Fibroblast of gingiva (primary cell): ENCODE measurements at places on chromosomes 16 and 17.

DNA sequence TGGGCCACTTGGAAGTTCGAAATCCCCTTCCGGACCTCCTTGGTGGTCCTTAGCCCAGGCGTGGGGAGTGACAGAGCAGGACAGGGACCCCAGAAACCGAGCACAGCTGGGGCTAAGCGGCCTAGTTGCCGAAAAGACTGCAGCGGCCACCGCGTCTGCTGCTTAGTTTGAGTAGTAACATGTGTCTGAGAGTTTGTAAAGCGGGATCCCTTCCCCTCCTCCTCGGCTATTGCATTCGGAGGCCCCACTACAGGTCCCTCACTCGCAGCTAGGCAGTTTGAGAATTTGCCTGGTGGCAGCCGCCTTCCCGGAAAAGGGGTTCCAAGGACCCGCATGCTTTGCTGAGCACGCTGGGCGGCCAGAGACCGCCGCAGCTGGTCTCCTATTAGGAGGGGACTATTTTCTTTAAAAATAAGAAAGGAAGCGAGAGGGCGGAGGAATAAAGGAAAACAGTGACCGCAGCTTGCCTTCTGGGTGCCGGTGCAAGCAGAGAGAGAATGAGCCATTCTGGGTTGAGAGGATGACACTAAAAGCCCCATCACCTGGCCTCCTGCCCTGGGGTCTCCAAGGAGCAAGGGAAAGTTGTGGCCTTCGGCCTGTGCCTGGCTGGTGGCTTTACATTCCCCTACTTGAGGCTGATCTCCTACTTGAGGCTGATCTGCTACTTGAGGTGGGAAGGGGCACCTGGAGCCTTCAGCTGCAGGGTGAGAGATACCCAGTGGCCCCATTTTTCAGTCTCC, 1.1 kb upstream of the HOXB5 start:
- no peak for DNase-seq

GRCh38 chr16:9791556-9791955, 390.7 kb downstream of the GRIN2A start:
- no peak for DNase-seq

- DNase-seq, result no peak
Measured at GRCh38 chr17:48593126-48593829, at the start of gene HOXB5. TSS of gene HOXB5 (minus strand) at chr17:48593779. CDS start at chr17:48593682, 97 bp downstream.

GRCh38 chr17:77476931-77477805, 336.4 kb downstream of the SEC14L1 start:
- peak; percentile 99 for DNase-seq

GRCh38 chr17:58294034-58294433, 13.3 kb upstream of the MPO start:
- DNase-seq, result no peak

- no peak for DNase-seq
Measured at GRCh38 chr16:71514476-71514875, 11.8 kb upstream of the CHST4 start.

GRCh38 chr17:81121841-81122733, 43.2 kb upstream of the PVALEF start:
- no peak for DNase-seq

DNA sequence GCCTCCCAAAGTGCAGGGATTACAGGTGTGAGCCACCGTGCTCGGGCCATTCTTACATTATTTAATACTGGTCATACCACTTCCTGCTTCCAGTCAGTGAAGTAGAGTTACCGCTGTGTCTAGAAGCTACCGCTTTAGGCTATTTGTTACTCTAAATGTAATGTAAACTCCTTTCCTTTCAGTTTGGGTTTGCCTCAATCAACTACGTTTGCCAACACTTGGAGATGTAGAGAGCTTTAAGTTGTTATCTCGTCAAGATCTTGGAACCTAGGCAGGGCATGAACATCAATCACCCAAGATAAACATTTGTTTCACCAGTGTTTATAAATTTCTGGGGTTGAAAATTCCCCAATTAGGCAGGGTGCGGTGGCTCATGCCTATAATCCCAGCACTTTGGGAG, 275.9 kb downstream of the STX8 start:
- DNase-seq, result no peak

DNA sequence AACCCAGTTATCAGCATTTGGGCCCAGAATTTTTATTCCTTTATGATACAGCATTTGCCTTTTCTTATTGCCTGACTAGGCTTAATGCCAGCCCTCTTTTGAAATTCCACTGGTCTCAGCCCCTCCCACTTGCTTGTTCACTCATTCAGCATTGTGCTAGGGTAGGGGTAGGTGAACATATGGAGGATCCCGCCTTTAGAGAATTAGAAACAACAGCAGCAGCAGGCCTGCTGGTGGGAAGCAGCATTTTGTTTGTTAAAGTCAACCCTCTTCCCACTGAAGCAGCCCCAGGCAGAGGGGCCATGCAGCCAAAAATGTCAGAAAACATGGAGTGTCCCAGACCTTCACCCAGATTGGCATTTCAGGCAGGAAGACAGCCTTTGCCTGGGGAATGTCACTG, 1355.2 kb downstream of the CDH8 start:
- DNase-seq, result no peak

DNA sequence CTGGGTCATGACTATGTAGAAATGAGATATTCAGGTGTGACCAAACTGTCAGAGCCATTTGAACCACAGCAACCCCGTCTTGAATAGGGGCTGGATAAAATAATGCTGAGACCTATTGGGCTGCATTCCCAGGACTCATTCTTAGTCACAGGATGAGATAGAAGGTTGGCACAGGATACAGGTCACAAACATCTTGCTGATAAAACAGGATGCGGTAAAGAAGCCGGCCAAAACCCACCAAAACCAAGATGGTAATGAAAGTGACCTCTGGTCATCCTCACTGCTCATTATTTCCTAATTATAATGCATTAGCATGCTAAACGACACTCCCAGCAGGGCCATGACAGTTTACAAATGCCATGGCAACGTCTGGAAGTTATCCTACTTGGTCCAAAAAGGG, 545.5 kb downstream of the TMEM114 start:
- DNase-seq, result no peak

DNA sequence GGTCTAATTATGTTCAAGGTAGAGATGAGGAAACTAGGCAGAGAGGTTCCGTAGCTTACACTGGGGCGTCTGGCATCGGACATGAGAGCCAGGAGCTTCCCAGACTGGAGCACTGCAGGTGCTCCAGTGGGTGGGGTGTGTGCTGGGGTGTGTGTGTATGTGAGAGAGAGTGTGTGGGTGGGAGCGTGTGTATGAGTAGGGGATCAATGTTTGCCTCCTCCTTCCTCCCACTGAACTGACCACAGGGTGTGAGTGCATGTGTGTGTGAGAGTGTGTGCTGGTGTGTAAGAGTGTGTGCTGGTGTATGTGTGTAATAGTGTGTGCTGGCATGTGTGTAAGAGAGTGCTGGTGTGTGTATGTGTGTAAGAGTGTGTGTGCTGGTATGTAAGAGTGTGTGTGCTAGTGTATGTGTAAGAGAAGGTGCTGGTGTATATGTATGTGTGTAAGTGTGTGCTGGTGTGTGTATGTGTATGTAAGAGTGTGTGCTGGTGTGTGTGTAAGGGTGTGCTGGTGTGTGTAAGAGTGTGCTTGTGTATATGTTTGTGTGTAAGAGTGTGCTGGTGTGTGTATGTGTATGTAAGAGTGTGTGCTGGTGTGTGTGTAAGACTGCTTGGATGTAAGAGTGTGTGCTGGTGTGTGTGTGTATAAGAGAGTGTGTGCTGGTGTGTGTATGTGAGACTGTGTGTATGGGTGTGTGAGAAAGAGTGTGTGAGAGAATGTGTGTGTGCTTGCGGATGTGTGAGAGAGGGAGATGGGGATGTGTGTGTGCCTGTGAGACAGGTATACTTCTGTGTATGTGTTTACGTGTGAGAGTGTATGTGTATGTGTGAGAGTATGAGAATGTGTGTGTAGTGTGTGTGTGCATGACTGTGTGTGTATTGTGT, 139.9 kb downstream of the MRM1 start:
- no peak for DNase-seq

GRCh38 chr17:16438173-16438556, 22.8 kb downstream of the TRPV2 start:
- DNase-seq, result no peak

DNA sequence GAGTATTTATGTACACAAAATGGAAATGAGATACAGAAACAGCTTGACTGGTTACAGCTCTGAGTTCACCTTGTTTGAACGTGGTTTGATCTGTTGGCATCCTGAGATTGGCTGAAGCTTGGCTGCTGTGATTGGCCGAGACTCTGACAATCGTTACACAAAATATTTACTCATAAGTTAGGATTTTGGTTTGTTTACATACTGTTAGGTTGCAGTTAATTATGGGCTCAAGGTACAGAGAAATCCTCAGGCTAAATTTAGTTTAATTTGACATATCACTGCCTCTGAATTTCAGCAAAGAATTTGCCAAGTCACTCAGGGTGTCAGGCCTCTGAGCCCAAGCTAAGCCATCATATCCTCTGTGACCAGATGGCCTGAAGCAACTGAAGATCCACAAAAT, 227.3 kb downstream of the COPRS start:
- DNase-seq, result peak; percentile 66

DNA sequence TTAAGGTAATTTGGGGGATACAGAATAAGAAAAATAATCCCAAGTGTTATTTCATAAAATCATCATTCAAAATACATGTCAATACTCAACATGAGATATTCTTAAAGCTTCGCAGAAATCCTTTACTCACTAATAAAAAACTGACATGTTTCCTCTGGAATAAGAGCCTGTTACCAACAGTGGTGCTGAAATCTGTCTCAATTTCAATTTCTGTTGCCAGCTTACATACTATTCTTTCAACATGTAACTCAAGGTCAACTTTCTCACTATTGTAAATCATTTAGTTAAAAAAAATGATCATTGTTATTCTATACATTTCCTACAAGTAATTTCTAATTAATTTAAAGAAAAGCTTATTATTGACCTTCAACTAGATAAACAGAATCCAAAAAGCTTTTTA, 67.9 kb downstream of the CEP95 start:
- DNase-seq, result peak; percentile 61

DNA sequence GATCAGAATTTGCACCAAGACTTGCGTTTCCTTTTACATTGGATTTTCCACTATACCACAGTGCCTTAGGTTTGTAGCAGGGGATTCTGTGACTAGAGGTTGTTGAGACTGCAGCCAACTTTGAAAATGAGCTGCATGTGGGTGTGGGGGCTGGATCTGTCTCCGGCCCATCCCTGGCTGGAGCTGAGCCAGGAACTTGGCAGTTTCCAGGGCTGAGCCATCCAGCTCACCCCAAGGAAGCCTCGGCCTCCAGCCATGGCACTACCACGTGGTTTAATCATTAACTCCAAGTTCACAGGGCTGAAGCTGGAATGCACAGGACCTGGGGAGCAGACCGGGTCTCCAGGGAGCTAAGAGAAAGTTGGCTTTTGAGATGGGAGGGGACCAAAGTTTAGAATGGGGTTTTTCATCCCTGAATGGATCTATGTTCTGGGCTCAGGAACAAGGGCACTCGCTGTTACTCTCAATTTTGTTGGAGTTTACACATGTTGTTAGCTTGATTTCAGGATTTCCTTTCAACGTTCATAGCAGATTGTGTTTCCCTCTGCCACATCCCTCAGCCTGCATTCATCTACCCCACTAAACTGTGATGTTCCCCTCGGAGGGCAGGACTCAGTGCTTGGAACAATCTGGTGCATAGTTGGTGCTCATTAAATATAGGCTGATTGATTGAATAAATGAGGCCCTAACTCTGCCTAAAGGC, 42.3 kb upstream of the HNF1B start:
- DNase-seq, result no peak

DNA sequence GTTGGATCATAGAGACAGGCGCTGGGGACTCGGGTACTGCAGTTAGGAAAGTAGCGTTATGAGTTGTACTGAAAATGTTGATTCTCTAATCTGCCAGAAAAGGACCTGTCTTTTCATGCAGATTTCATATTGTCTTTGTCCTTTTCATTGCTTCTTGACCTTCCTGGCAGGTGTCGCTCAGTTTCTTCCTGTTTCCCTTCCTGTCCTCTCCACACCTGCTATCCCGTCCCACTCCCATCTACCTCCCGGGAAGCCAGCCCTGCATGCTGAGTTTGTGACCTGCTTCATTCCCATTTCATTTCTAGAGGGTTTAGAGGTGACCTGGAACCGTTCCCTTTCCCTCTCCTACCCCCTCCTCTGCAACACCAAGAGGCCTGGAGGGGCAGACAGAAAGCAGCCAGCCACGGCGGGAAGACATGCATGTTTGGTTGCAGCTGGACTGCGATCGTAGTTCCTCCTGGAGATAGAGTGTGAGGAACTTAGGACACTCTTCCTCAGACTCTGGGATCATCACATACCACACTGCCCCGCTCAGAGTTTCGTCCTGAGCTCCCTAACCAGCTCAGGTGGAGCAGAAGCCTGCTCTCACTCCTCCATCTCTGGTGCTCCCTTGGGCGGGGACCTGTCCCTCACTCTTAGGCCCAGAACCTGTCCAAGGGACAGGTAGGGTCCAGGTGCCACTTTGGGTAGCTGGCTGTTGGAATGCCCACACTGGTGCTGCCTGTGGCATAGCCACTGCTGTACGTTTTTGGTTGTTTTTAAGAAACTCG, 23.9 kb upstream of the ARHGAP23 start:
- DNase-seq, result no peak

DNA sequence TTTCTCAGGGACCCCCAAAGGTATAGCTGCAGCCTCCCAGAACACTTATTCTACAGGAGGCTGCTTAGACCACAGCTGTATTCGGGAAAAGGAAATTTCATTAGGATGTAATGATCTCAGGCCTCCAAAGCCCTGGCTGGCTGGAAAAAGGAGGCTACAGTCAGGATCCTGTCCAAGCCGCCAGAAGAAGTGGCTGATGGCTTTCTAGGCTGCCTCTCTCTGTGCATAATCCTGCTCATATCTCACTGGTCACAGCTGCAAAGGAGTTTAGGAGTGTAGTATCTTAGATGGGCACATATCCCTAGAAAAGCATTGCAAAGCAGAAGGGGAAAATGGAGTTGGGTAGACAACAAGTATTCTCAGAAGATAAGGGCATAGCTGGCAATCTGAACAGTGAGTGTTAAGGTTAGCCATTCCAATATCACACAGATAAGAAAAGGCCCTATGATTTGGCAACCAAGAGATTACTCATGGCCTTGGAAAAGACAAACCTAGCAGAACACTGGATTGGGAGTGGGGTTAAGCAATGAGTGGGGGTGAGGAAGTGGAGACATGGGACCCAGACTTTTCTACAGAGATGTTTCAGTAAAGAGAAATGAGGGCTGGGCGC, 26.0 kb upstream of the PRKCA start:
- no peak for DNase-seq

DNA sequence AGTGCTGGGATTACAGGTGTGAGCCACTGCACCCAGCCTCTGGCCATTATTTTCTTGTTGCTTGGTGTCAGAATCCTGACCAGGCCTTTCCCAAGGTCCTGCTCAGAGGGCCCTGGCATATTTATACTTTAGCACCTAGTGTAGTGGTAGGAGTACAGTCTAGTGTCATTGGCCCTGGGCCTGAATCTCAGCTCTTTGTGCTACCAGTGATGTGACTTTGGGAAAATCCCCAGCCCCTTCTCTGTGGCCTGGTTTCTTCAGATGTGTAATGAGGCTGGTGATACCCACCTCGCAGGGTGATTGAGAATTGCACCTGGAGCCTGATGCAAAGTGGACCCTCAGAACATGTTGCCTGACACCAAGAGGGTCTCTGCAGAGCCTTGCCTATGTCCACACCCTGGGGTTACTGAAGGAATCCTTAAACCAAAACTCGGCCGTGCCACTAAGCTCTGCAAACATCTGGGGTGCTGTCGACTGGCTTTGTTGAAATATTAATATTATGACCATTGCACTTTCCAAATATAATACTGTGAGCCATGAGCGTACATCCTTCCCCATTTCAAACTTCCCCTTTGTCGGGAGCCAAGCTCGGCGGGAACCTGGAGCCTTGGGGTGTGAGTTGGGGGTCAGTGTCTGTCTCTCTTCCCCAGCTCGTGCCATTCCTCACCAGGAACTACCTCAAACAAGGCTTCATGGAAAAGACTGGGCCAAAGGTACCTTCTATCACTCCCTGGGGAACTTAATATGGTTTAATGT, 18.0 kb upstream of the RNF135 start:
- DNase-seq, result no peak
